HuH-7.5 (cell line): ENCODE measurements at places on chromosomes 12 and 14.

GRCh38 chr12:54357506-54358190 is 6.6 kb downstream of the GPR84 start:
- DNase-seq: no peak

- no peak for DNase-seq
Observed at GRCh38 chr14:58129208-58129607, 22.8 kb downstream of the ARMH4 start.

GRCh38 chr12:131833896-131834641 is 5.9 kb downstream of the MMP17 start:
- DNase-seq: no peak

DNA sequence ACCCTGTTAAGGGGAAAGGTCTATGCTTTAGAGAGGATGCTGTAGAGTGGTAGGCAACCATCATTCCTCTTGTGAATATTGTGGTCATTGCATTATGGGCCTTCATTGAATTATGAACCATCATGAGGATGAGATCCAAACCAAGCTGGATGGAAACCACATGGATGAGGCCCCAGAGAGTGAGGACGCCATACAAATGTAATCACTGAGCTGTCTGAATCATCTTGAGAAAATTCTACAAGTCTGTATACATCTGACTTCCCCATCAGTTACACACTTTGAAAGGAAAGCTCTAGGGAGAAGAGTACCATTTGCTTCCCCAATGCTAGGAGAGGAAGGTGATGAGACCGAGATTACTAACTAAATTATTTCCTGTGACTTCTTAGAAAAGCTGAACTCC is 172.9 kb downstream of the CACNA1C start:
- DNase-seq: no peak

DNA sequence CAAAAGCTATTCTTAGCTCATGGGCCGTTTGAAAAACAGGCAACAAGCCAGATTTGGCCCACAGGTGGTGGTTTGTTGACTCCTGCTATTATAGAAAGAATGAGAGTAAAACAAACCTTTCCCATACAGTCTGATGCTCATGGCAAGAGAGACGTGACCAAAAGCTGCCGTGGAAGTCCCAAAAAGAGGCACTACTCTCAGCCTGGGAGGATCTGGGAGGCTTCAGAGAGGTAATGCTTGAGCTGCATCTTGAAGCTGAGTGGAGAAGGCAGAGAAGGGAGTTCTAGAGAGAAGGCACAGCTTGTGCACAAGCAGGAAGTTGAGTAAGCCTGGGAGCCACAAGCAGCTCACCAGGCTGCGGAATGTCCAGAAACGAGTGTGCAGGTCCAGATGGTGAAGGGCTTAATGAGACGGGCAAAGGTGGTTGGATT is 9.6 kb downstream of the PLXNC1 start:
- no peak for DNase-seq

DNA sequence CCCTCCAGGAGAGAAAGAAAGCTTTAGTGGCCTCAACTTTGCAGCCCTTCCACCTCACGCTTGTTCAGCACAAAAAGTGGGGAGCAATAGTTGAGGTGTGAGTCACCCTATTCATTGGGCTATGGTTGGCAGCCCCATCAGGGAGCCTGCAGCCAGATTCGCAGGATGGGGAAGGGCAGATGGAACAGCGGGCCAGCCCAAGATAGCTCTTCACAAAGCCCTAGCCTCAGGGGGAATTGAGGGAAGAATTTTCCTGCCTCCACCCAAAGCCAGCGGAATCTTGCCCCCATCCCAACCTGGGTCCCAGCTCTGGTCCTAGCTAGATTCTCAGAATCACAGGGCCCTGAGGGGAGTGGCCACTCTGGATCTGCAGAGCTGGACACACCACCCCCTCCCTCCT is 3.6 kb upstream of the KRT5 start:
- no peak for DNase-seq

DNA sequence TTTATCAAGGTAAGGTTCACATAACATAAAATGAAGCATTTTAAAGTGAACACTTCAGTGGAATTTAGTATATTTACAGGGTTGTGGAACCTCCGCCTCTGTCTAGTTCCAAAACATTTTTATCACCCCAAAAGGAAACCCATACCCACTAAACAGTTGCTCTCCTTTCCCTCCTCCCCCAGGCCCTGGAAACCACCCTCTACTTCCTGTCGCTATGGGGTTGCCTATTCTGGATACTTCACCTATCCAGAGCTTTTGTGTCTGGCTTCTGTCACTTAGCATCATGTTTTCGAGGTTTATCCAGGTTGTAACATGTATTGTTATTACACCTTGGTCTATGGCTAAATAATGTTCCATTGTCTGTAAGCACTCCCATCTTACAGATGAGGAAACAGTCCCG is 27.7 kb upstream of the ZFP36L1 start:
- DNase-seq: no peak

GRCh38 chr14:92954933-92955332 is 32.0 kb downstream of the CHGA start:
- DNase-seq: no peak

DNA sequence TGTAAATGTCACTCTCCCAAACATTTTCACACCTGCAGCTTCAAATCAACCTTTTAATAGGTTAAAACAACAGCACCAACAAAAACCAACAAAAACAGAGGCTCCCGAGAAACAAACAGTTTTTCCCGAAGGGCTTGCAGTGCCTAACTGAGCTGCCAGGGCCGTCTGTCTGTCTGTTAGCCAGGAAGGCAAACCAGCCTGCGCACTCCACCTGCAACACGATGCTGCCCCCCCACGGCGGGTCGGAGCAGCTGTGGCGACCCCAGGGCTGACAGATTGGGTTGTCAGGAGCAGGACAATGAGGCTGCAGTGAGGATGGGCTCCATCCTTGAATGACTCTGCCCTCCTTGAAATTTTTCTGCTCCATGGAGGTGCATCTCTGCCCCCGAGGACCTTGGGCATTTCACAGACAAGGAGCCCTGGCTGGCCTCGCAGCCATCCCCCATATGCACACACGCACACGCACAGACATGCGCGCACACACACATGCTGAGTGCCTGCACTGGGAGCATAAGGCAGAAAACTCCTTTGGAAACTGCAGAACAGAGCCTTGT is 2.6 kb downstream of the RTL1 start:
- DNase-seq: peak; percentile 44

DNA sequence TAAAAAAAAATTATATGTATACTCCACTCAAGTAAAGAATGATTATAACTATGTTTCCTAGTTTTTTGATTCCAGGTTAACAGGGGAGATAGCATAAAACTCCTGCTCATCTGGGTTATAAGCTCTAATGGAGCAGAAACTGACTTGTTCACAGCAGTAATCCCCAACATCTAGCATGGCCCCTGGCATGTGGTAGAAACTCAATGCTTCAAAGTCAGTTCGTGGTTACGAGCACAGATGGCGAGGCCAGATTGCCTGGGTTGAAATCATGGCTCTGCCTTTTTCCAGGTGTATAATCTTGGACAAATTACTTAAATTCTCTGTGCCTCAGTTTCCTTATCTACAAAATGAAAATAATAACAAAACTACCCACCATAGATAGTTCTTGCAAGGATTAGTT is 183.8 kb downstream of the TTC7B start:
- DNase-seq: no peak

GRCh38 chr14:100317912-100318808 is 5.0 kb upstream of the SLC25A47 start:
- peak; percentile 68 for DNase-seq

- no peak for DNase-seq
Observed at GRCh38 chr14:63735720-63736119, 7.9 kb upstream of the SGPP1 start.

GRCh38 chr14:102831163-102831804 is 54.0 kb downstream of the TRAF3 start:
- no peak for DNase-seq

DNA sequence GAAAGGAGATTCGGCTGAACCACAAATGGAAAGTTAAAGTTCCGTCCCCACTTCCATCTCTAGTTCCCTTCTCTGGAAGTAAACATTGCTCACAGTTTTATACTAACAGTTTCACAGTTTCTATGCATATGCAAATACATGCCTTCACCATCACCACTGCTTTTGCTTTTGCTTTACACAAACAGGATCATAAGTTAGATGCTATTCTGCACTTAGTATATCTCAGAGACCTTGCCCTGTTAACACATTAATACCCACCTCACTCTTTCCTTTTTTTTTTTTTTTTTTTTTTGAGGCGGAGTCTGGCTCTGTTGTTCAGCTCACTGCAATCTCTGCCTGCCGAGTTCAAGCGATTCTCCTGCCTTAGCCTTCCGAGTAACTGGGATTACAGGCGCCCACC is 890 bp downstream of the TEP1 start:
- no peak for DNase-seq
